ENCODE measurements at places on chromosomes 2 and 18.

DNA sequence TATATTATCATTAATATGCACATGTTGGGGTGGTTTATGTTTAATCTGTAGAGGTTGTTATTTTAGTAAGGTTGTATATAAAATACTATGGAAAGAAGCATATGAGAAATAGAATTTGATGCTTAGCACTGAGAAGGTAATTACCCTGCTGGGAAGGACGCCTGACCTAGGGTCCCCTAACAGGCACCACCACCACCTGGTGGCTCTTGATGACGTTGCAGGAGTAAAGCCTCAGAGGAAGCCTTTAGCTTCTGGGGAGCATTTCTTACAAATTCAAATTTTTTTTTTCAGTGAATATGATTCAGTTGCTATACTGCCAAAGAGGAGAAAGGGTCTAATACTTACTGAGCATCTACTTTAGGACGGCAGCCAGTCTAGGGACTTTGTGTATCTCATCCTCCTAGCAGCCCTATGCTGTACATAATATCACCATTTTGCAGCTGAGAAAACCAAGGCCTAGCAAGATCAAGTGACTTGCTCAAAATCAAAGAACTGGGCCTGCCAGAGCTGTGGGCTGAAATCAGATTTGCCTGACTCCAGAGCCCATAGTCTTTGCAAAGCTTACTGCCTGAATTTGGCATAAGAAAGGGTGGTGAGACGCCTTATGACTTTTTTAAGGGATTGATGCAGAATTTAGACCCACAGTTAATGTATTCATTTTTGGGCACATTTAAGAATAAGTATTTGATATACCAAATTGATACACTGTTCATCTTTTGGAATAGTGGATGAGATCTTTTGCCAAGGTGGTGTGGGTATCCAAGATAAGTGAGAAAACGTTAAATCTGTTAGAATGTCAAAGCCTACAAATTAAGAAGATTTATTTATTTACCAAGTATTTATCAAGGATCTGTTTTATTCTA, 78.8 kb upstream of the GAREM1 start:
- peak; percentile 3 for DNase-seq

DNA sequence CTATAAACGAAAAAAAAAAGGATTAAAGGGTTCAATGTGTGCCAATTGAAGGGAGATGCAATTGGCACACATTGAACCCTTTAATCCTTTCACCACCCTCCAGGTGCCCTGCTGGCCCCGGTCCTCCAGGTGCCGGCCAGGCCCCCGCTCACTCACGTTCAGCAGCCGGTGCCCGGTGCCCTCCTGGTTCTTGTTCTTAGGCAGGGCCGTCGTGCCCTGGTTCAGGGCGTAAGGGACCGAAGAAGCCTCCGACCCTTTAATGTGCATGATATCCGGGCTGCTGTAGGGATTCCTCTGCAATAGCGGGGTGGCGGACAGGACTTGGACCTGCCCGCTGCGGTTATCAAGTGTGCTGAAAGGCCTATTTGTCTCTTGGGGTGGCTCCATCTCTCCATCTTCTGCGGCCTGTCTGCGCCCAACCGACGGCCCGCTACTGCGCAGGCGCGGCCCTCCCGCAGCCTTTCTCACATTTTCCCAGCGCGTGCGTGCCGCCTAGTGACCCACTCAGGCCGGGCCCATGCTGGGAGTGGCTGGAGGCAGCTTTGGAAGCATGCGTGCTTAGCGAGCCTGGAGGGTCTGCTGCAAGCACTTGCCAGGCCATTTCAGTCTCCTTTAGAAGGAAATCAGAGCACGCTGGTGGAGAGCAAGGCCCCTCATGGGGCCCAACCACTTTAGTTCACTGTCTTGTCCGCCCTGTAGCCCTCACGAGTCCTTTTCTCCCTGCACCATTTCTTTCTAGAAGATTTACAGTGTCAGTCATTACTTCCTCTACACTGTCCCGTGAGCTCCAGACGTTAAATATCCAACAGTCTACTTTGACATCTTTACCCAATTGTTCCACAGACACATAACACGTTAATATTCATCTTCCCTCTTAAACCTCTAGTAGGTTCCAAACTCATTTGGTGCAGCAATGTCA, 24.3 kb downstream of the TMEM237 start:
- DNase-seq, result peak; percentile 49

GRCh38 chr2:96240341-96241038, 25.3 kb downstream of the TMEM127 start:
- DNase-seq, result no peak

GRCh38 chr2:156675896-156676295, 239.7 kb downstream of the GPD2 start:
- DNase-seq, result no peak

DNA sequence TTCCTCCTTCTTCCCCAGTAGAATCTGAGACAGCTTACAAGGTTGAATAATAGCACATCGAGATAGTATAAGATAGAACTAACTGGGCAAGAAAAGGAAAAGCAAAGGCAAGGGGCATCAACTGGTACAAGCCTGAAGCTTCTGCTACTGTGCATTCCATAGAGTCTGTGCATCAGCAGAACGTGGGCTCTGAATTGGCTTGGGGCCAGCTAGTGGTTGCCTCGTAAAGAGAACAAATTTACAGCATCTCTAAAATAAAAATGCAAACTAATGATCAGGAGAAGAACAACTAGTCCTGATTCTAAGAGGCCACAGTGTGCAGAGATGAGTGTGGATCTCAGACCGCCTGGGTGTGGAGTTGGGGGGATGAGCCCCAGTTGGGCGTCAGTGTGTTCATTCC, 36.6 kb downstream of the UPP2 start:
- DNase-seq, result no peak
